ENCODE measurements at places on chromosomes 12 and 14. TPM values are rescaled to one million over a fixed set of nuclear protein-coding genes. Genes with fewer than 3 reads are reported as not detected.

Gene AVPR1A
- total RNA-seq = 1.1 TPM

Gene KRT71
- total RNA-seq = not detected

Gene ADAM21
- 0.17 TPM for total RNA-seq

Gene ZNF268
- 33.8 TPM for total RNA-seq

Gene CLEC12A
- total RNA-seq = 15.0 TPM

Gene RTL1
- not detected for total RNA-seq

Gene RASAL1
- total RNA-seq = 0.58 TPM

Gene TMEM229B
- total RNA-seq = 4.5 TPM

Gene CISTR
- not detected for total RNA-seq

Gene PLCZ1
- not detected for total RNA-seq

Gene POTEM
- total RNA-seq = not detected

Gene VDR
- total RNA-seq = 27.4 TPM

Gene TEX22
- total RNA-seq = 2.1 TPM
